ENCODE measurements at places on chromosomes 12 and 14.

DNA sequence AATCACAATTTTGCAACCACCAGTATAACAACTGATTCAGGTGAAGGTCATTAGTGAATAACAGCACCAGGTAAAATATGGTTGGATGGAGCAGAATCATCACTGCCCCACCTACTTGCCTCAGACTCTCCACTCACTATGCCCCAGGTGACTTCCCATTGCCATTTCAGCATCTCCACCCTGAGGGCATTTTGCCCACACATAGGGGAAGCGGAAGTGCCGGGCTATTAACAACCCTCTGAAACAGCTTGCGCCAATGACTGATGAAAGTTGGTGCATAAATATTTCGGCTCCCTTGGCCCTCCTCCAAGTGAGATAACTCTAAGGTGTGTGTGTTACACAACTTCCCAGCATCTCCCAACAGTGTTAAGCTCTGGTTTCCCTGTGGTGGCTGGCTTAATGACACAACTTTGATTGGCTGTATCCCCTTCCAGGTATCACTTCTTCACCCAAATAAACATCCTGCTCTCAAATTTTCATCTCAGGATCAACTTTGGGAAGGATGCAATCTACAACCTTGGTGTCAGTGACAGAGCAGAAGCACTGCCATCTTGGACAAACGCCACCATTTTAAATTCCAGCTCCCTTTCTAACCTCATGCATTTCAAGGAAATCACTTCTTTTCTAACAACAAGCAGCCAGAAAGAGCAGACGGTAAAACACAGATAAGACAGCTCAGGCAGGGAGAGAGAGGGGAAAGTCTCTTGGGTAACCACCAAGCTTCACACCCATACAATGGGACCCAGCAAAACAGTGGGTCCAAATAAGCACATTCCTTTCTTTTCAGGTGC is 73.6 kb upstream of the PPP2R5C start:
- no peak for DNase-seq

DNA sequence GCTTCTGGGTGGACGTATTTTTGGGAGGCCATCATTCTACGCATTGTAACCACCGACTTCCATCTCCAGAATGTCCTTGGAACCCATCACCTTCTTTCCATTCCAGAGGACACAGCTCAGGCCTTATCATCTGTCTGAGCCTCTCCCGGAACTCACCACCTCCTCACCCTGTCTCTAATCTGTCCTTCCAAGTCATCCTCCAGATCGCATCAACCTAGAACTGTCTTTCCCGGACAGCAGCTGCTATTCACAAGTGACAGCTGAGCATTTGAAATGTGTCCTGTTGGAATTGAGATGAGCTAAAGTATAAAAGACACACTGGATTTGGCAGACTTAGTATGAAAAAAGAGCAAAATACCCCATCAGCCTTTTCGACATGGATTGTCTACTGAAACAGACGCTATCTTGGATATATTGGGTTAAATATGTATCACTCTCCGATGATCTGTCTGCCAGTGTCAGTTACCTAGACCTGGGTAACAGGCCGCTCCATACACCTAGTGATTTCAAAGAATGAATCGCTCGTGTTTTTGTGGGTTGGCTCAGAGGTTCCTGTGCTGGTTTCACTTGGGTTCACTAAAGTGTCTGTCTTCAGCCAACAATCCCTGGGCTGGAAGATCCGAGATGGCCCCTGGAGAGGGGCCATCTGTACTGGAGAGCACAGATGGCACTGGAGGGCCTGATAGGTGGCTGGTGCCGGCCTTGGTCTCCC is 104.4 kb upstream of the RFLNA start:
- DNase-seq = no peak

- no peak for DNase-seq
These were observed 2.3 kb downstream of the ARF3 start for GRCh38 chr12:48954841-48955501.

DNA sequence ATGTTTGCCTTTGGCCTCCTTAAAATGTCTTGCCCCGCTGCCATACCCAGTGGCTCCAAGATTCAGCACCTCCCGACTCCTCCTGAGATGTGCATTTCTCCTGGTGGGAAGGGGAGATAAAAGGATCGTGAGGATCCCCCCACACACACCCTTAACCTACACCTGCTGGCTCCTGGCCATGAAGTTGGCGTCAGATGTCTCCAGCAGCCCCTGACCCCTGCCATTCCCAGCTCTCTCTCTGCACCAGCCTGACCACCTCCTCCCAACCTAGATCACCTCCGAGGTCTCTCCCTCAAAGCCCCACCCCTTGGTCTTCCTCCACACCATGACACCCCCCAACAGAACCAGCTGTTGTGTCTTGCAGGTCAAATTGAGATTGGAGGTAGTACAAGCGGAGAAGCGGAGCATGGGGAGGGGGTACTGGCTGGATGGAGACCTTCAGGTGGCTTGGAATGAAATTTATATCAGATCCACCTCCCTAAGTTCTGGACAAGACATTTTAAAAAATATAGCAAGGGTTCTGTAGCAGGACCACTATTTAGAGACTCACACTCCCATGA is 151.1 kb upstream of the FKBP4 start:
- DNase-seq = no peak

DNA sequence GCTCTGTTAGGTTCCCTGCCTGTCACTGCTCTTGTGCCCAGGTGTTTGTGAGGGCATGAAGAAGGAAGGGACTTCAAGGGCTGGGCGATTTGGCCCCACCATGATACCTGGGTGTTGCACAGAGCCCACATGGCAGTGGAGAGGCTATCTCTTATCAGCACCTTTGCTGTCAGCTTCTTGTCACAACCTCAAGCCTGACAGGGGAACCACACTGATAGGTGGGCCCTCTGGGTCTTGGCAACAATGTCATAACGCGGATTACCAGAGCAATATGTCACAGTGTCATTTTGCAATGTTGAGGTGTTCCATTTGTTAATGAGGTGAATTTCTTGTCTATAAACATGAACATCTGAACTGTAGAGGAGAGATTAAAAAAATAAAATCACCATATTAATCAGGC is 22.9 kb upstream of the CACNA1C start:
- no peak for DNase-seq

DNA sequence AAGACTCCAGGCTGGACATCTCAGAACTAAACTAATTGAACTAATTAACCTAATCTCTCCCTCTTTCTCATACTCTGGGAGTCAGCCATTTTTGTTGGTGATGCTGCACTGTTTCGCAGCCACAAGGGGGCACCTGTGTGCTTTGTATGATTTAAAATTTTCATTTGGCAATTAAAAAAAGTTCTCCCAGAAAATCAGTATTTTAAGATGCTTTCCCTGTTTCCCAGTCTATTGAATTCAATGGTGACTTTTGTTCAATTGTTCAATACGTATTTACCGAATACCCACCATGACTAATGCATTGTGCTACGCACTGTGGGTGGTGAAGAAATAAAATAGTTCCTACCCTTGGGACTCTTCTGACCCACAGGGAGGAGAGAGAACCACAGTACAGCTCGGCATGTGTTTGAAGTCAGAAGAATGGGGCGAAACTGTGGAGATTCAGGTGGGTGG is 63.7 kb downstream of the ZNF664 start:
- no peak for DNase-seq

Measured in SHP77 treated with DMSO at 0.1 percent for 48 hours (cell line).